NCI-H1092 (cell line): ENCODE measurements at places on chromosomes 3 and 15.

DNA sequence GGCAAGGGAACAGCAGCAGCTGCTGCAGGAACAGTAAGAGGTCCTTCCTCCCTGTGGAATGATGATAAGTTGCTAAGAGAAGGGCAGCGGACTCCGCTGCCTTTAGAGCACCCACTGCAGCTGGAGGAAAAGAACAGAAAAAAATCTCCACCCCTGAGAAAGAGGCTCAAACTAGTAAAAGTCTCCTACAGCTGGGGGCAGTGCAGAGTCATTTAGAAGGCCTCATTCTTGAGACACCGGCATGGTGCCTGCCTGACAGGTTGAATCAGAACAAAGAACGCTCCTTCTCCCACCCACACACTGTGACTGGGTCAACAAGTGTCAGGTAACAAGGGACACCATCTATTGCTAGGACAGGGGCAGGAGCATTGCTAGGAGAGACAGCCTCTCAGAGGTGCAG, 188.4 kb downstream of the ABHD5 start:
- no peak for DNase-seq

- no peak for DNase-seq
These were observed 271.5 kb downstream of the IL5RA start for GRCh38 chr3:2838546-2839157.

DNA sequence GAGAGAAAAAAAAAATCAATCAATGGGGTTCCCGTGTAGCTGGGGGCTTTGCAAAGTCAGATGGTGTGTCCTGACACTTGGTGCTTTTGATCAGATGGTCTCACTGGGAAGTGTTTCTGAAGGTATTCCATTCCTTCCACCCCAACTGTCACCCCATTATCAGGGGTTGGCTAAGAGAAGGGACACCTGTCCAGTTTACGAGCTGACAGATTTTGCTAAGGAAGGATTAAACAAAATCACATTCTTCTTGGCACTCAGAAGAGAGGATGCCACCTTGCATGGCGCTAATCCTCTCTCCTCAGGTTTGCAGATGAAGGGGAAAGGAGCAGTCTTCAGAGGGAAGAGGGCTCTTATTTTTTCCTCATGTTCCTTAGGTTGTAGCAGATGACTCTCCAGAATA, 103.7 kb upstream of the ETV5 start:
- no peak for DNase-seq

GRCh38 chr15:67311731-67312130, 57.1 kb downstream of the IQCH start:
- DNase-seq: no peak

GRCh38 chr3:111650378-111651275, 55.5 kb upstream of the ZBED2 start:
- no peak for DNase-seq

DNA sequence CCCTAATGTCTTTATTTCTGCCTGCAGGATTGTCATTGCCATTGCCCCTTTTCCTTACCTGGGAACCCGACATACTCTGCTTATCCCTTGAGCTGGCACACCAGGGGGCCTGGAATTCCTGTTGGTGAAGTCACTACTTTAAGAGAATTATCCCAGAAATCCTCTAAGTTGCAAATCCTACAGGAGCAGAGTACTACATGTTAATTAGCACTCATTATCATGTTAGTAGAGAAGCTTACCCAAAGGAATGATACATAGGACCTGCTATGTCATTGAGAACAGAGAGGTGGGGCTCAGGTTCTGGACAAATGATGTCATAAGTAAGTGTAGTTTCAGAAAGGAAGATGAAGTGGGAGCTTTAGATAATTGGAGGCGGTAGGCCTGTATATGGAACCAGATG, 27.4 kb downstream of the SCG5 start:
- DNase-seq: no peak

DNA sequence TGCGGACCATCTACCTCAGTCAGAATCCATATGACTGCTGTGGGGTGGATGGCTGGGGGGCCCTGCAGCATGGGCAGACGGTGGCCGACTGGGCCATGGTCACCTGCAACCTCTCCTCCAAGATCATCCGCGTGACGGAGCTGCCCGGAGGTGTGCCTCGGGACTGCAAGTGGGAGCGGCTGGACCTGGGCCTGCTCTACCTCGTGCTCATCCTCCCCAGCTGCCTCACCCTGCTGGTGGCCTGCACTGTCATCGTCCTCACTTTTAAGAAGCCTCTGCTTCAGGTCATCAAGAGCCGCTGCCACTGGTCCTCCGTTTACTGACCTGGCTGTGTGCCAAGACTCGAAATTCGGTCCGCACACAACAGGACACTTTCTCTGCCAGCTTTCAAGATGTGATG, 21.9 kb downstream of the NRROS start:
- no peak for DNase-seq

- DNase-seq: no peak
These were observed 77.4 kb upstream of the PCSK6 start for GRCh38 chr15:101566748-101567488.

DNA sequence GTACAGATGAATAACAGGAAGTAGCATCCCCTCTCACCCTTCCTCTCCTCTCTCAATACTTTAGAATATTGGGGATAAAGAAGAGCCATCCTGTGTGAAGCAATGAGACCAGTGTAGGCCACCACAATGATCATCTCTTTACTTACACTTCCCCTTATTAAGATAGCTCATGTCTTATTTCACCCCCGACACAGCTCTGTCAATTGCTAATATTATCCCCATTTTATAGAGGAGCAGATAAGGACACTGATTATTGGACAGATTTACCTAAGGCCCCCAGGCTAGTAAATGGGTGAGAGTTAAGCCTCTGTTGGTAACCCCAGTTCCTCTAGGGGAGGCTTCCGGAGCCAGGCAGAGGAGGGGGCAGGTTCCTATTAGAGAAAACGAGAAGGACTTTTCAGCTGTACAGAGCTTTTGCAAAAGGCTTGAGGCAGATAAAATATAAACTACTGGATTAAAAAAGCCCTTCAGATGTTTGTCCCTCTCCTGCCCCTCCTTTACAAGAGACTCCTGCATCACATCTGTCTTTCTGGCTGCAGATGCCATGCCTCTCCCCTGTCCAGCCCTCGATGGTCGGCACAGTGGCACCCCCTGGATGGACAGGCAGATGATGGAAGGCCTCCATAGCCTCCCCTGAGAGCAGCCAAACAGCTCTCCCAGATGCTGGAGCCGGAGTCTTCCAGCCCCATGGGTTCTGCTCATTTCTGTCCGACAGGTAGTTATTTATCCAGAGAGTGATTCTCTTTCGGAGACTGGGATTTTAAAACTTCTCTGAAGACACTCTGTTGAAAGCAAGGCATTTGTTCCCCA, 49.4 kb upstream of the LCTL start:
- DNase-seq: no peak

DNA sequence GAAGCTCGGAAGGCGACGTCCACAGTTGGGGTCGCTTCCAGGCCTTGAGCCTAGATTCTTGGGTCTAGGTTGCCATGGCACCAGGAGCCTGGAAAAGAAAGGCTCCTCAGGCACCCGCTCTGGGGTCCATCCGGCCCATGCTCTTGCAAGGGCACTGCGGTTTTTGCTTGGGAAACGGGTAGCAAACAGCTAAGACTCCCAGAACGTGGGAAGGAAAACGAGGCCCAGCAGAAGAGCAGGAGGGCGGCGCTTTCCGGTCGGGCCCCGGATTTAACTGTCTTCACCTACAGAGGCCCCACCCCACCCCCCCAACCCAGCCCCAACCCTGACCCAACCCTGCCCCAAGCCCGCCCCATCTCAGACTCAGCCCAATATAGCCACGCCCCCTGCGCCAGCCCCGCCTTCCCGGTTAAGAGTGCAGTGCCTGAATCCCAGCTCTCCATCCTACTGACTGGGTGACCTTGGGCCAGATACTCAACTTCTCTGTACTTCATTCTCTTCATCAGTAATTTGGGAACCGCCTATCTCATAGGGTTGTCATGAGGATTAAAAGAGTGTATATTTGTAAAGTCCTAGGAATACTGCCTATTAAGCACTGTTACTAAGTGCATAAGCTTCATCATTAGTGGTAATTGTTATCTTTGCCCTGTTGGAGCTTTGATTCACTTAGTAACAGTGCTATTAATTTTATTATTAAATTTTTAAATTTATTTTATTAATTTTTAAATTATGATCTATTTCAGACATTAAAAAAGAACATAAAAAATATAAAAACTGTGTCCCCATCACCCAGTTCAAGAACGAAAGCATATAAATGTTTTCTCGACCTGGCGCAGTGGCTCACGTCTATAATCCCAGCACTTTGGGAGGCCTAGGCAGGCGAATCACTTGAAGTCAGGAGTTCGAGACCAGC, 28.4 kb upstream of the SMAD6 start:
- DNase-seq: no peak

GRCh38 chr3:178318941-178319816, 217.1 kb upstream of the KCNMB2 start:
- no peak for DNase-seq
